Immature natural killer cell (primary cell): ENCODE measurements at places on chromosomes 12 and 14. TPM values are rescaled to one million over a fixed set of nuclear protein-coding genes. Genes with fewer than 3 reads are reported as not detected.

Gene FGF6
- not detected for polyA plus RNA-seq

Gene NTF3
- not detected for polyA plus RNA-seq

Gene TSPAN11
- polyA plus RNA-seq = not detected

Gene MMAB
- 25.6 TPM for polyA plus RNA-seq

Gene PAPLN
- polyA plus RNA-seq = not detected

Gene HNRNPC
- polyA plus RNA-seq = 758 TPM

DNA sequence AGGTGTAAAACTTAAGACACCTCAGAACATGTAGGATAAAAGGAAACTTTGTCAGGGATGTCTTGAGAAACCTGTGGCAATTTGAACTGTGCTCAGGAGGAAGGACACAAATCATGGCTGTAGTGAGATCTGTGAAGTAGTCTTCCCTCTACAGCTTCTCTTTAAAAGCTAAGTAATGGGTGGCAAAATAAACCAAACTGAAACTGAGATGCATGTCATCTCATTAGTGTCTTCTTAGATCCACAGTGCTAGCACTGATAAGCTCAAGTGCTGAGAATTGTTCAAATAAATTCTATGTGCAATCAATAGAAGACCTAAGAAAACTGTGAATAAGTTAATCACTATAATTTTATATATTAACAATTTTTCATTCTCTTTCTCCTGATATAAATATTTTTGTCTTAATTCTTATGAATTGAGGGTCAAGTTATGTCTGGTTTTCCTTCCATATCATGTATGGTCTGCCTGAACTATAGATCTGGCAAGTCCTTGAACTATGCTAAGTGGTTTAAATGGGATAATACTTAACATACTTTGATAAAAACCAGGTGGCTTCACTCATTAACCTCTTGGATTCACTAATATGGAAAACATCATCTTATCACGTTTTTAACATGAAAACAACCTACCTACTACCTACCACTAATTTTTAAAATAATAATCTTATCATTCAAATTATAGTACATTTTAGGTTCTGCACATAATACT, 27.2 kb downstream of the SYT1 start:
- DNase-seq = no peak
- H3K27ac ChIP-seq = no peak overlapping the region
- no peaks in the 10 kb centered on the region for H3K36me3 ChIP-seq
- H3K27me3 ChIP-seq = no peaks in the 10 kb centered on the region
- no peak overlapping the region for H3K4me3 ChIP-seq

GRCh38 chr12:40314927-40315326, 90.1 kb downstream of the LRRK2 start:
- no peaks in the 10 kb centered on the region for H3K27me3 ChIP-seq
- H3K36me3 ChIP-seq = no peaks in the 10 kb centered on the region
- no peak overlapping the region for H3K4me3 ChIP-seq
- no peak overlapping the region for H3K27ac ChIP-seq
- H3K4me1 ChIP-seq = no peaks in the 10 kb centered on the region

DNA sequence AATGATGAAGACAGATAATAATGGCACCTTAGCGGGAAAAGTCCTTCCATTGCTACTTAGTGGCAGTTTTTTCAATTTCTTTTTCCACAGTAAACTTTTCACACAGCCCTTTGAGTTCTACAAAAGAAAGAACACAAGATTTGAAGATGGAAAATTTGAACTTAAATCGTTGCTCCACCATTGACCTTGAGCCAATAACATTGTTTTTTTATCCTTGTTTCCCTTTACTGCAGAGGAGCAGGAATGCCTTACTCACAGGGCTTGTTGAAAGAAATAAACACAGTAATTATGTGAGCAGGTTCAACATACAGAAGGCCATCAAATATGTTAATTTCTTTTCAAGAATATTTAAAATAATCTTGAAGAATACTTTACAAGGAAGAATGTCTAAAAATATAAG, 181.5 kb upstream of the KRR1 start:
- H3K36me3 ChIP-seq = no peaks in the 10 kb centered on the region
- no peak overlapping the region for H3K27ac ChIP-seq
- DNase-seq = no peak
- no peaks in the 10 kb centered on the region for H3K4me1 ChIP-seq

DNA sequence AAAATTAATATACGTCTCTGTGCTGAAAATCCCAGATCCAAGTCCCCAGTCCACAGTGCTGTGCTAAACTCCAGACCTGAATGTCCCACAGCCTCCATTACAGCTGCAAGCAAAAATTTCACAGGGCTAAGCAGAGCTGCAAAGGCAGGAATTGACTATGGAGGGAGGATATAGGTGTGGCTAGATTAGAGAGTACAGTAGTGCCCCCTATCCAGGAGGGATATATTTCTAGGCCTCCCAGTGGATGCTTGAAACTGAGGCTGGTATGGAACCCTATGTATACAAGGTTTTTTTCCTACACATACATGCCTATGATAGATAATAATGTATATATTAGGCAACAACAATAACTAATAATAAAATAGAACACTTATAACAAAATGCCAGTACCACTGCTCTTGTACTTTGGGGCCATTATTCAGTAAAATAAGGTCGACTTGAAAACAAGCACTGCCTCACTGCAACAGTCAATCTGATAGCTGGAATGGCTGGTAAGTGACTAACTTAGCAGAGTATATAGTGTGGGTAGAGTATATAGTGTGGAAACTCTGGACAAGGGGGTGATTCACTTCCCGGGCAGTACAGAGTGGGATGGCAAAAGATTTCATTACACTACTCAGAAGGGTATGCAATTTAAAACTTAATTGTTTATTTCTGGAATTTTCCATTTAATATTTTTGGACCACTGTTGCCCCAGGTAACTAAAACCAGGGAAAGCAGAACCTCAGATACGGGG, 82.7 kb downstream of the C14orf132 start:
- no peak overlapping the region for H3K27ac ChIP-seq
- no peaks in the 10 kb centered on the region for H3K36me3 ChIP-seq
- no peak for DNase-seq
- H3K4me1 ChIP-seq = no peaks in the 10 kb centered on the region
- H3K27me3 ChIP-seq = peaks cover 1% of the 10 kb centered on the region

- H3K27ac ChIP-seq = no peak overlapping the region
- no peaks in the 10 kb centered on the region for H3K4me1 ChIP-seq
- no peak for DNase-seq
- no peak overlapping the region for H3K4me3 ChIP-seq
- H3K27me3 ChIP-seq = peaks cover 3% of the 10 kb centered on the region
- no peaks in the 10 kb centered on the region for H3K36me3 ChIP-seq
Measured at GRCh38 chr12:93914281-93914680, 234.1 kb upstream of the PLXNC1 start.

DNA sequence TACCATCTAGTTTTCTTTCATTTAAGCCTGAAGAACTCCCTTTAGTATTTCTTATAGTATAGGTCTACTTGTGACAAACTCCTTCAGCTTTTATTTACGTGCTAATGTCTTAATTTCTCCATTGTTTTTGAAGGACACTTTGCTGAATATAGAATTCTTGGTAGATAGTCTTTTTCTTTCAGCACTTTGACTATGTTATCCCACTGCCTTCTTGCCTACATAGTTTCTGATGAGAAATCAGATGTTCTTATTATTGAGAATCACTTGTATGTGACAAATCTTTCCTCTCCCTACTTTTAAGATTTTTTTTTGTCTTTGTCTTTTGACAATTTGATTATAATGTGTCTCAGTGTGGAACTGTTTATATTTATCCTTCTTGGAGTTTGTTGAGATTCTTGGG, 5.1 kb upstream of the MIS18BP1 start:
- peaks cover 14% of the 10 kb centered on the region for H3K4me1 ChIP-seq
- peaks cover 7% of the 10 kb centered on the region for H3K27me3 ChIP-seq
- no peak overlapping the region for H3K4me3 ChIP-seq
- no peak for DNase-seq
- peaks cover 11% of the 10 kb centered on the region for H3K36me3 ChIP-seq

DNA sequence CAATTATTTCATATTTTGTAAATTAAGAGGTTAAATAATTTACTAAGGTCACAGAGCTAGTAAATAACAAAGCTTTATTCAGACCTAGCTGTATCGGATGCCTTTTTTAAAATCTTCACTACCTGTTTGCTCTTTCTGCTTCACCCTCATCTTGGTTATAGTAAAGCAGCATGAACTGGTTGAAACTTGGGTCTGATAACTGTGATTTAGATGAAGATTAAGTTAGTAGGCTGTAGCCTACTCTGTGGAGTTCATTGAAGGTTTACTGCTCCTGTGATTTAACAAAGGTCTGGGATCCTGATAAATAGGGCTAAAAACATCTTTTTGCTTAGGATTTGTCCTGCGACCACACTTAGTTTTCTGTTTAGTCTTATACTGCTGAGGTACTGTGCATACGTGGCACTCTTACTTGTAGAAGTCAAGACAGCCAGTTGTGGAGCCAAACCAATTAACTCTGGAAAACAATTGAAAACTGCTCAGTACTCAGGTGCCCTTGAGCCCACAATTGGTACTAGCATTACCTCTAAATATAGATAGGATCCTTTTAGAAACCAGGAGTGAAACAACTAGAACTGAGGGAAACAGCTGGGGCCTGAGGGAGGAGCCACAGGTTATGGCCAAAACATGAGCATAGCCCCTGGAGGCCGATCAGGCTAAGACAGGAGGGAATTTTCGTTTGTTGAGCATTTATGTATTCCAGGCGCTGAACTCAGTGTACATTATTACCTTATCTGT, 2.3 kb downstream of the SPATS2 start:
- H3K27me3 ChIP-seq = peaks cover 3% of the 10 kb centered on the region
- H3K4me3 ChIP-seq = no peak overlapping the region
- H3K4me1 ChIP-seq = peaks cover 42% of the 10 kb centered on the region
- no peak overlapping the region for H3K27ac ChIP-seq
- DNase-seq = no peak
- no peaks in the 10 kb centered on the region for H3K36me3 ChIP-seq

DNA sequence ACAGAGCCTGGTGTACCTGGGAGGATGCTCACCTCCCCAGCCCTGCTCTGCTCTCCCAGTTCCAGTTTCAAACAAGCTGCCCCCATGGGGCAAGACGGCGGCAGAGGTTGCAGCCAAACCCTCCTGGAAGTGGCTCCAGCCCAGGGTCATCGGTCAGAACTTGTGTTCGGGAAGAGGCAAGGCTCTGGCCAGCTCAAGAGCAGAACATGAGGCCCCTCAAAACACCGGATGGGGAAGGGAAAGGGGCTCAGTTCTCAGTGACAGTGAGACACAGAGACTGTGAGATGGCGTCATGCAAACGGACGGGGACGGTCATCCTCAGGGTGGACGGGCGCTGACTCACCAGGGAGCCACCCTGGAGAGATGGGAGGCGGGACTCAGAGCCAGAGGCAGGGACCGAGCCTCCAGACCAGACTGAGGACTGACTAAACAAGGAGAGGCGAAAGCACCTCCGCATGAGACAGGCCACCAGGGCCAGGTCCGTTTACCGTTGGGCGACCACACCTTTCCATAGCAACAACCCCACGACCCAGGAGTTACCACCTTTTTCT, 63.9 kb upstream of the GALNT9 start:
- no peak overlapping the region for H3K4me3 ChIP-seq
- no peak overlapping the region for H3K27ac ChIP-seq
- H3K27me3 ChIP-seq = peaks cover 2% of the 10 kb centered on the region
- DNase-seq = no peak
- no peaks in the 10 kb centered on the region for H3K36me3 ChIP-seq

DNA sequence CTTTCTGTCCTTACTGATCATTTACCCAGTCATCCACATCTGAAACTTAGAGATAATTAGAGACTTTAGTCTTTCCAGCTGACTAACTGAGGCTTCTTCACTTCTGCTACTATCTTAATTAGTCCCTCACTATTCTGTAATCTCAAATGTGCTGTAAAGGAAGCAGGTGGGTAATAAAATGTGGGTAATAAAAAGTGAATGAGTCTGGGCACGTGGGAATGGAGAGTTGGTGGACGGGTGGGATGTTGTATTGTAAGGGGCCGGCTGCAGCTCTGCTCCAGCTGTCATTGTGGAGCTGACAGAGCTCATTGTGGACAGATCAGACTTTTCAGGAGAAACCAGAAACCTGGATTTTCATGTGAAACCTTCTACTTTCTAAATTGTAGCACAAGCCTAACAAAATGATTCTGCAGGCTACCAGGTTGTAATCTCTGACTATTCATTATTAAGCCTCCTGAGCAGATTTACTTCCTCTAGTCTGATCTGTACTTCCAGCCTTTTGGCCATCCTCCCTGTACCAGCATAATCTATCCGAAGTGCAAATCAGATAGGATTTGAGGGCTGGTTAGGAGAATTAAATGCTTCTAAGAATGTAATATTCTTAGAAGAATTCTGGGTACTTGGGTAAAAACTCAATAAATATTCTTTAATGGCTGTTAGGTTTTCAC, 42.0 kb upstream of the BMAL2 start:
- no peak overlapping the region for H3K4me3 ChIP-seq
- H3K36me3 ChIP-seq = peaks cover 4% of the 10 kb centered on the region
- no peaks in the 10 kb centered on the region for H3K27me3 ChIP-seq
- no peak for DNase-seq
- H3K27ac ChIP-seq = no peak overlapping the region

DNA sequence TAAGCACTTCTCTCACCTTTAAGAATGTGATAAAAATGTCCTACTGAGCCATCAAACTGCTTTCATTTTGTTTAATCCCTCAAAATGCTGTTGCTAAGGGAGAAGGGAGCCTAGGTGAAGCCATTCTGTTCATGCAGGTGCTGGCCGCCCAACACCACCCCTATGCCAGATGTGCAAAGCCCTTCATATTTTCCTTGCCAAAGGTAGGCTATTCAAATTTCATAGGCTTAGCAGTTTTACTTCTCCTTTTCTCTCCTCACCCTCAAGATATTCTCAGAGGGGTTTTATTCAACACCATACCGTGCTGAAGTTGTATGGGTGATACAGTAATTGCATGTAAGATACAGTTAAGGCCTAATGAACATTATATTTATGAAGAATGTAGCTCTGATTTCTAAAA, 461.7 kb downstream of the GXYLT1 start:
- H3K36me3 ChIP-seq = no peaks in the 10 kb centered on the region
- no peaks in the 10 kb centered on the region for H3K27me3 ChIP-seq
- no peaks in the 10 kb centered on the region for H3K4me1 ChIP-seq
- DNase-seq = no peak

GRCh38 chr12:98343002-98343567, 172.3 kb upstream of the TMPO start:
- no peak overlapping the region for H3K4me3 ChIP-seq
- no peaks in the 10 kb centered on the region for H3K36me3 ChIP-seq
- no peak for DNase-seq
- H3K4me1 ChIP-seq = no peaks in the 10 kb centered on the region
- no peaks in the 10 kb centered on the region for H3K27me3 ChIP-seq
